ENCODE measurements at places on chromosomes 5 and 9.

- no peak for DNase-seq
Observed at GRCh38 chr9:31389075-31389474, 995.4 kb upstream of the ACO1 start.

DNA sequence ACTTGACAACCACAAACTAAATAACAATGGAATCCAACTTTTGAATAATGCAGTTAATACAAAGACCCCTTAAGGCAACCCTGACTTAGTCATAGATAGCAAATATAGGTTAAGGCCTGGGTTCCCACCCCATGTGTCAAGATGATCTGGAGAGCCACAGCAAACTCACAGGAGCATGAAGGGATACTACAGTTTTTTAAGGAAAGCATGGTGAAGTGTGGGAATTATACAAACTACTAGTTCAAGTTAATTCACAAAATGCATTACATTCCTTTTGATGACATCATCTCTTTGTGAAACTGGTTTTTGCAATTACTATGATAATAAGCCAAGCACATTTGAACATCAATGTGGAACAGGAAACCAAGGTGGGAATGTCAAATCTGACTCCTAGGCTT is 50.6 kb downstream of the LHFPL2 start:
- no peak for DNase-seq

GRCh38 chr5:131514316-131515283 is 120.4 kb downstream of the RAPGEF6 start:
- DNase-seq = no peak

GRCh38 chr9:89920131-89920530 is 315.3 kb downstream of the GADD45G start:
- DNase-seq = no peak

DNA sequence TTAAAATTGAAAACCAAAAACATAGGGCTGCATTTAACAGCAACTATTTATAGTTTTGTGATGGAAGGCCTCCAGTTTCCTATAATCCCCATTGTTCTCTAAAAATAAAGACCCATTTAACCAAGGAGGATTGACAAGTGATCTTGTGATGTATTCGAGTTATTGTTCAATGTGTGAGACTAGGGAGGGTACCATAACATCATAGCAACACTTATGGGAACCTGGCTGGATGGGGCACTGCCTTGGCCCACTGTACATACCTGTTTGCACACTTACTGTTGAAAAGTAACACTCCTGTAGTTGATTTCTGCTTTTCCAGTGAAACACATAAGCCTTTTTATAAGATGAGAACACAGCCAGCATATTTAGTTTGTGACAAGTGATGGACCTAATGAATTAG is 32.3 kb downstream of the MACIR start:
- DNase-seq = no peak

DNA sequence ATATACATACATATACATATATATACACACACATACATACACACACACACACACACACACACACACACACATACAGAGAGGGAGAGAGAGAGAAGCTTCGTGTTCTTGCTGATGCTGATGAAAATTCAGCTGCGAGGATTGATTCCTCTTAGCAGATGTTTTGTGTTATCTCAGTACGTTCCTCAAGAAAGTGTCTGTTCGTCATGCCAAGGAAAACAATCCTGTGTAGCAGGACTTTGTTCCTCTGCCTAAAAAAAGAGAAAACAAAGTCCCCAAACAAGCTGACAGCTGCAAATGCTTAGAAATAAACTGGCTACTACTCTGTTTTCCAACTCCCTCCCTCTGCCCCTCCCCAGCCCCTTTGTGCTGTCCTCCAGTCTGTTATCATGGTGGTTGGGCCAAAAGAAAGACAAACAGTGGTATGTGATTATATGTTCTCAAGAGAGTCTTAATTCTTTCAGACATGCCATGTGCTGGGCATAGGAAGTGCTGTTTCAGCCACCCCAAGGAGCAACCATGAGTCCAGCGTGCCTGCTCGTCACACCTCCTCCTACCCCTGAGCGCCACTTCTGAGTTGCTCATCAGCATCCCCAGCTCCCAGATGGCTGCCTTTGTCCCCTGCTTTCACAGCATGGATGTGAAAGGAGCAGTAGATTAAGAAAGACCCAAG is 71.5 kb upstream of the EQTN start:
- no peak for DNase-seq

DNA sequence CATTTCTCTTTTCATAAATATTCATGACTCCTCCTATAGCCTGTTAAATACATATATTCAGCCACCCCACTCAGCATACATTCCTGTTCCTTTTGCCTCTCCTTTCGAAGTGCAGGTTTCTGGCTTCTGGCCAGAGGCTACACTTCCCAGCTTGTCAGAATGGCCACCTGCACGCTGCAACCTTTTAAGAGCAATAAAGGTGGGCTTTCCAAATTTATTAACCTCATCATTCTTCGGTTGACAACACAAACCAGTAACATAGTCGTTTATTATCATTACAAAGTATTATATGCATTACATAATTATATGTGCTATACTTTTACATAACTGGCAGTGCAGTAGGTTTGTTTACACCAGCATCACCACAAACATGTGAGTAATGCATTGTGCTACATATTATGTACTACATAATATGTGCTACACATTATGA is 16.5 kb upstream of the TMEM171 start:
- DNase-seq = no peak

DNA sequence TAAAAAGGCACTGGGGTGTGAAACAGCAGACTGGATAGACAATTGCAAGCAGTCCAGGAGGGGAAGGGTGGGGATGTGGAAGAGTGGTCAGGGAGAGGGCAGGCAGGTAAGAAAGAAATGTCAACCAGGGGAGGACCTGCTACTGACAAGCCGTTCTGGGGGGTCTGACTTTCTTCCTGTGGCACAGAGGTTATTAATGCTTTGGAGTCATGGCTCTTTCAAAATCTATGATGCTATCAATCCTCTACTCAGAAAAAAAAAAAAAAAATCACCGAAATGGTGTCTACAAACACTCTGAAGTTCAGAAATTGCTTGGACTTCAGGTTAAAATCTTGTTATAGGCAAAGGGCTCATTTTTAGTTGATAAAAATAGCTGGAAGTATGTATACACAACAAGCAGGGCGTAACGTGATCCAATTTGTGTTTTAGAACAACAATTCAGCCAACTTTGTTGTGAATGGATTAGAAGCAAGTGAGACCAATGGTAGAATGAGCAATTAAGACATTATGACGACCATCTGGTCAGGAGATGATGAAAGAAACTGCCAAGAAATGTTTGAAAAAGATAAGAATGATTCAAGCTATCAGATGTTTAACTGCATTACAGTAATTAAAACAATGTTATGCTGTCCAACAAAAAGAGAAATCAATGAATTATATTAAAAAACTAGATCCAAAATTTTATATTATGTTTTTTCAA is 255.2 kb downstream of the DEPDC1B start:
- DNase-seq = no peak

DNA sequence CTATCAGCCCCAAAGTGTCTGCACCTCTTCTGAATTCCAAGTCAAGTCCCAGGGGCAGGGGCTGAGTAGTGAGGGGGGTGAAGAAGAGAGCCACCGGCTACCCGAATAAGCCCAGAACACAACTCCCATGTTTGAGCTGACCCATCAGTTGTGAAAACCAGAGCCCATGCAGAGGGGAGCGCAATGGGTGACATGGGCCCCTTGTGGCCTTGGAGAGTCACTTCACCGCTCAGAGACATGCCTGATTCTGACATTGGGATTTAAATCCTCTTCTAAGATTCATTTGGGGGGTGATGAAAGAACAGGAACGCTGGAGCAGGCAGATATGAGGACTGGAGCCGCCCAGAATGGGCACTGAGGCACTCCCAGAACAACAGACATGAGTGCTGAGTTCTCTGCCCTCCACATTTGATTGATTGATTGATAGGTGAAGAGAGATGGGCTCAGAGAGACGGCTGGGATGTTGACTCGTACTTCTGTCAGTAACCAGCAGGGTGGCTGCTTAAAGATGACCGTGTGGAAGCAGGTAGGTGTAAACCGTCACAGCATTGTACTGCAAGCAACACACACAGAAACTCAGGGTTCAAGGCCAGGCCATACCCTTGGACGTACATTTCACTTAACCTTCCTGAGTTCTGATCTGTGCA is 74.3 kb downstream of the GPR21 start:
- no peak for DNase-seq

GRCh38 chr5:142701673-142702311 is 15.9 kb upstream of the FGF1 start:
- no peak for DNase-seq

DNA sequence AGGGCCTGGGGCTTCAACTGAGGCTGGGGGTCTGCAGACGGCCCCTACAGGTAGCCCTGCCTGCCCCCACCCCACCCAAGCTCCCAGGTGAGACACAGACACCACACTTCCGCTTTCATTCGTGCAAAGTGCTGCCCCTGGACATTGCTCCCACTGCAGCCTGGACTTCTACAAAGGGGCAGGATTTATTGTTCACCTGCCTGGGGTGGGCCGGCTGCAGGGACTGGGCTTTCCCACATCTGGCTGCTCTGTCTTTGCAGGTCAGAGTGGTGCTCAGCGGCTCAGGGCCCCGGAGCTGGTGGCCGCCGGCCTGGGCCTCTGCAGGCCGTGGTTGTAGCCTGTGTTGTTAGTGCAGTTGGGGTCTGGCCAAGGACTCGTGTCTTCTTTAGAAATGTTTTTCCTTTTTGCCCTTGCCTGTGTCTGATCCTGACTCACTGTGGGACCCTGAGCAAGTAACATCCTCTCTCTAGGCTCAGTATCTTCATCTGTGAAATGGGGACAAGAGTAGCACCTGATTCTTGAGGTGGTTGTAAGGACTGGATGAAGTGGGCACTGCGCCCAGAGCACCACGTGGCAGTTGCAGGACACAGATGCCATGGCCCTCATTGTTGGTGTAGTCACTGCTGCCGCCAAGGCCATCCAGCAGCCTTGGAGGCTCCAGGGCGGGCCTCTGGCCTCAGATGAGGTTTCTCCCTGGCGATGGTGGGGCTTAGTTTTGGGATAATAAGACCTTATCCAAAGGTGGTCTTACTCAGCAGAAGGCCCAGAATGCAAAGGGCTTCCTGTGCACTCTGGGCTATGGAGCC is 143.9 kb downstream of the CACNA1B start:
- no peak for DNase-seq

DNA sequence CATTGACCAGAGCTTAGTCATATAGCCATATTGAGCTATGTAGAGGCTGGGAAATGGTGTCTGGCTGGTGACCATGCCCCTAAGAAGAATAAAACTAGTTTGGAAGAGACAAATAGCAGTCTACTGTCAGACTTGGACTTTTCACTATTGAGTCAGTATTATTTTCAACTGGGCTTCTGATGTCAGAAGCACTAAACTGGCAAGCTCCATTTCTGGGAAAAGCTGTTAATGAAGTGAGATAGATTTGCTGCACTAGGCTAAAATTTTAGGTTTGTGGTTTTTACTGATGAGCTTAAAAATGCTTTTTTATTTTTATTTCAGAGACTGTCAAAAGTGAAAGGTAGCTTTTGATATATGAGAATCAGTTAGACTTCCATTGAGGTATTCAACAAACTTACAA is 220.2 kb downstream of the RAB3C start:
- DNase-seq = no peak

- DNase-seq = no peak
Observed at GRCh38 chr5:125987677-125988255, 435.4 kb upstream of the GRAMD2B start.

DNA sequence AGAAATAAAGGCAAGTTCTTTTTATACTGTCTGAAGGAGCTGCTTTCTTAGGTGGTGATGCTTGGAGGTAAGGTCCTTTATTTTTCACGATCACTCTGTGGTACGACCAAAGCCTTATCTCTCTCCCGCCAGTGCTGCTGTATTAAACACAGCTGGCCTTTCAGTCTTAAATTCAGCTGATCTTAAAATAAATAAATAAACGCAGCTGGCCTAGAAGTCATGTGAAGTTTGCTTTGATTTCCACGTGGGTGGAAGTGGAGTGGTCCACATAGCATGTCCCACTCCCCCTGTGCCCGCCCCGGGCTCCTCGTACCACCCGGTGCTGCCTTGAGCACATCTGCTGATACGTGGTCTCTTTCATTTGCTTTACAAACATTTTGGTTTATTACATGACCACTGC is 260.4 kb downstream of the FANCC start:
- DNase-seq = no peak

GRCh38 chr9:89178830-89179539 is 367 bp upstream of the SHC3 start:
- no peak for DNase-seq

GRCh38 chr9:74865177-74865576 is 22.5 kb downstream of the TRPM6 start:
- DNase-seq = no peak

DNA sequence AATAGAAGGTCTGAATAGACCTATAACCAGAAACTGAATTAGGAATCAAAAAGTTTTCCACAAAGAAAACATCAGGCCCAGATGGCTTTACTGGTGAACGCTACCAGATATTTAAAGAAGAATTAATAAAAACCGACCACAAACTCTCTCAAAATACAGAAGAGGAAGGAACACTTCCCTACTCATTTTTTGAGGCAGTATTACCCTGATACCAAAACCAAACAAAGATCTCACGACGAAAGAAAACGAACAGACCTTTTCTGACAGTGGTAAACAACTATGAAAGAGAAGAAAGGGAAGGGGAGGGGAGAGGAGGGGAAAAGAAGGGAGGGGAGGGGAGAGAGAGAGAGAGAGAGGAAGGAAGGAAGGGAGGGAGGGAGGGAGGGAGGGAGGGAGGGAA is 13.5 kb downstream of the B4GALT1 start:
- DNase-seq = no peak

GRCh38 chr5:119276978-119277377 is 78.8 kb upstream of the TNFAIP8 start:
- no peak for DNase-seq

GRCh38 chr9:26682796-26683496 is 209.7 kb downstream of the CAAP1 start:
- no peak for DNase-seq
